ENCODE measurements at places on chromosomes 3 and 15. TPM values are rescaled to one million over a fixed set of nuclear protein-coding genes. Genes with fewer than 3 reads are reported as not detected.

The PIGZ gene
- 1.5 TPM for polyA plus RNA-seq

The NTRK3 gene
- 0.06 TPM for polyA plus RNA-seq

The PLCB2 gene
- polyA plus RNA-seq = 0.40 TPM

The VILL gene
- polyA plus RNA-seq = 1.9 TPM
